Esophagus squamous epithelium (tissue), 5 donors: ENCODE measurements at places on chromosomes 11 and 22.

- no peak for DNase-seq
Observed at GRCh38 chr22:40107851-40108378, 69.8 kb upstream of the TNRC6B start.

- DNase-seq, result no peak
Observed at GRCh38 chr11:127130321-127130720, 129.8 kb upstream of the KIRREL3 start.

DNA sequence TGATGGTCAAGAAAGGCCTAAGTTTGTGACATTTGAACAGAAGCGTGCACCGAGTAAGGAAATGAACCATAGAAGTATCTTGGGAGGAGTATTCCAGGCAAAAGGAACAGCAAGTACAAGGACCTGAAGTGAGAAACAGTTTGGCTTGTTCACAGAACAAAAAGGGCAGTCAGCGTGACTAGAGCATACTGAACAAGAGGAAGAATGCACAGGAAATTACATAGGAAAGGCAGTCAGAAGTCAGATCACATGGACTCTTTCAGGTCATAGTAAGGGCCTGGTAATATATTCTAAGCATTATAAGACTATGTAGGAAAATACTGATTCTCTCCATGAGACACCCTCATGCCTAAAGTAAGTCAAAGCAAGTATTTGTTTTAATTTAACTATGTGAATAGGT lies 52.3 kb upstream of the GAB2 start:
- no peak for DNase-seq

GRCh38 chr11:95505927-95506426 lies 275.0 kb upstream of the SESN3 start:
- no peak for DNase-seq

DNA sequence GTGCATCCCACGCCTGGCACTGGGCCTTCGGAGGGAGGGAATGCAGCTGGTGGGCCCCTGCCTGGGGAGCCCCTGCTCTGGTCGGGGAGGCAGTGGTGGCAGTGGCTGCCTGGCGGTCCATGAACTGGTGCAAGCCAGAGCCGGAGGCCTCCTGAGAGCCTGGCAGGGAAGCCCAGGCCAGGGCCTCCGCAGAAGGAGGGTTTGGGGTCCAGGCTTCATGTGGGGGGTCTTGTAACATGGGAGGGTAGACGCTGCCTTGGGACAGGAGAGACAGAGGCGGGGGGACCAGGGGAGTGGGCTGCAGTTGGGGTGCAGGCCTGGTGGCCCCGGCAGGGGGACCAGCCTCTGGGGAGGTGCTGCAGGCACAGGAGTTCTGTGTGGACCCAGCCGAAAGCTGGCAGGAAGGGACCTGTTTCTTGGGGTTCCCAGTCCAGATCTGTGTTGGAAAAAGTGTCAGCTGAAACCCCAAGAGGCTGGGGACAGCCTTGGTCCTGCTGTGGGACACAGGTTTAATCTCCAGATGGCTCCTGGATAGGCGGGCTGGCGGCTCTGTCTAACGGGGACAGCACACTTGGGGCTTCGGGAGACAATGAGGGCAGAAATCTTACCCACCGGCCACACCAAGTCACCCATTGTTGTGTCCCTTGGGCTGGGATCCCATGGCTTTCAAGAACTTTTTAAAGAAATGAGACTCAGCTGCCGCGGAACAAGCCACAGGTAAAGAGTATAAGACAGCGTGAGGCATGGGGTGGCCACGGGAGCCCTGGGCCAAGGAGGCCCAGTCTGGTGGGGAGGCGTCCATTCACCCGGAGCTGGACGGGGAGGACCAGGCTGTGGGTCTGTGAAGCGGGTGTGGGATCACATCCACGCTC lies 73.5 kb downstream of the KCNQ1 start:
- DNase-seq, result no peak

DNA sequence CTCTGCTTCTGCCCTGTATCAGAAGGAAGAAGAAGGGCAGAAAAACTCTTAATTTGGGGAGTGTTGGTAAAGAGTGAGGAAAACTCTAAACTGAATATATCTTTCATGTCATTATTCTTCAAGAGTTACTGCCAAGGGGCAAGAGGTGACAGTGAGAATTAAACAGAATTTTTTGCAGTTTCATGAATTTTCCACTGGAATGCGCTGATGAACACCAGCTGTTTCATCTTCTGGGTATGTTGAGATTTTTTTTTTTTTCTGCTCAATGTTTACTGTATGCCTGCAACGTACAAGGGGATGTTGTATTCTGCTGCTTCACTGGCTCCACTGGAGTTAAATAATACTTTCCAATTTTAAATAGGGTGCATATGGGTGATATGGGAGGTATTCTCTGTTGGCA lies 117.8 kb downstream of the FAM76B start:
- no peak for DNase-seq

DNA sequence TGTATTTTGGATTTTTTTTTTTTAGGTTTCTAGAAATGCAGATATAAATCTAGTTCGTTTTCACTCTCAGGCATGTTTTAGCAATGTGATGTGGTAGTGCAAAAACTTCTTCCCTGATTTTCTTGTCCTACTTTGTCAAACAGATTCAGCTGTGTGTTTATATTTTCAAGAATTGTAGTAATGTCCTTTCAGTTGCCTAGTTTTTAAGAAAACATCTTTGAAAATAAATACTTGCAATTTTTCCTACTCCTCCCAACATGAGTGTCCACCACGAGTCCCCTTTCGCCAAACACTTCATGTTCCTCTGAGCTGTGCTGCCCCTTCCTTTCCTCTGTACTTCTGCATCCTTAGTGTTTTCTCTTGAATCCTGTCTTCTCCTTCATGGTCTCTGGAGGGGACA lies 686.9 kb downstream of the NTM start:
- no peak for DNase-seq

DNA sequence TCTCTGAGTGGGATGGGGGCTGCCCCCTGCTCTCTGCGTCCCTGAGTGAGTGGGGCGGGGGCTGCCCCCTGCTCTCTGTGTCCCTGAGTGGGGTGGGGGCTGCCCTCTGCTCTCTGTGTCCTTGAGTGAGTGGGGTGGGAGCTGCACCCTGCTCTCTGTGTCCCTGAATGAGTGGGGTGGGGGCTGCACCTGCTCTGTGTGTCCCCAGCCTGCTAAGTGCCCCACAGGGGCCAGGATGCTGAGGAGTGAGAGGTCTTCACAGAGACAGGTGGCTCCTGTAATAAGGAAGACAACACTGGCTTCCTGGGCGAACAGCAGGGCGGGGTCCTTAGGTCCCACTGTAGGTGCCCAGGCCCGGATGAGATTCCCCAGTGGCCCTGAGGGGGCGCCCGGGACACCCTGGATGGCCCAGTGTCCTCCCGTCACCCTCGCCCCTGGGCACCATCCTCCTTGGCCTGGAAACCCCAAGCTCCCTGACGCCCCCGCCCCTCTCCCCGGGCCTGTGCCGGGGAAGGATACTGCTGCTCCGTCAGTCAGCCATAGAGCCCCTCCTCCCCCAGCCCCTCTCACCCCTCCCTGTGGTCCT lies 3.8 kb upstream of the CCDC188 start:
- DNase-seq, result no peak

DNA sequence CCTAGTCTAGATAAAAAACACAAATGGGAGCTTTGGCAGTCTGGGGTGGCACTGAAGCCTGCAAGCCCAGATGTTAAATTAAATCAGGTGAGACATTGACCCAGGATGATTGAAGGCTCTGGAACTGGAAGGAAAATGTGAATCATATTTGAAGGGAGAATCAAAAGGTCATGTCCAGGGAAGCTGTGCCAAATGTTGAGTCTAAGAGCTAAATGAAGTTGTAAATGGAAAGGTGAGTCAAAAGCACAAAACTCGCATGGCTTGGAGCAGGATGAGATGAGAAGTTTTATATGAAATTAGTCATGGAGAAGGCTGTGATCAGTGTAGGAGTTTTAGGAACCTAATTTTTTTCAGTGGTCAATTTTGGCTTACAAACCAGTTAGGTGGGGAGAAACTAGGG lies 301.1 kb downstream of the BLID start:
- DNase-seq, result no peak

- DNase-seq, result no peak
Observed at GRCh38 chr11:8067929-8068575, 13.0 kb upstream of the TUB start.

- DNase-seq, result no peak
Observed at GRCh38 chr11:90805172-90805571, 582.3 kb upstream of the CHORDC1 start.

DNA sequence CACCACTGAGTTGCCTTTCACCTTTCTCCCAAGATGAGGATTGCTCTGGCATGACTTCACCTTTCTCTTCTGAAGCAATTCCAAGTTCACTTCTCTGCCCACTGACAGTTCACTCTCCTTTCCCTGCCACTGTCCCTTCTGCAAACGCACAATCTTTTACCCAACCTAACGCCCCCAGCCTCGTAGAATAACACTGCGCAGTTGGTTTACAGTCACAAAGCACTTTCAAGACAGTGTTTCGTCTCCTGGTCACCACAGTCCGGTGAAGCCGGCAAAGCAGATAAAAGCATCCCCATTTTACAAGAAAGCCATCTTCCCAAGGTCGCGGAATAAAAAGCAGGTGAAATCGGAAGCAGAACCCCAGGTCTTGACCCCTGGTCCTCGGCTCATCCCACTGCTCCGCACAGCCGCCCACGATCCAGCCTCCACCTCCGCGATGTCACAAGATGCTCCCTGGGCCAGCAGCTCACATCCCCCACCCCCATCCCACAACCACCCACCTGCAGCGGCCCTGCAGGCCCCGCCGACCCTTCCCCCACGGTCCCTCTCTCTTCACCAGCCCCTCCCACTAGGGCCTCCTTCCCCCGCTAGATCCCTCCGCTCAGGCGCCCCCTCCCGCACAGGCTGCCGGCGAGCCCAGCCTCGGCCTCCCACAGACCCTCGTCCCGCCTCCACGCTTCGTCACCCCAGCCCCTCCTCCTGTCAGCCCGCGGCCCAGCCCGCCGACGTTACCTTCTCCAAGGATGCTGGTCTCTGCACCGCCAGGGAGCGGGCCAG lies 585 bp downstream of the PI4KA start:
- peak; percentile 46 for DNase-seq

DNA sequence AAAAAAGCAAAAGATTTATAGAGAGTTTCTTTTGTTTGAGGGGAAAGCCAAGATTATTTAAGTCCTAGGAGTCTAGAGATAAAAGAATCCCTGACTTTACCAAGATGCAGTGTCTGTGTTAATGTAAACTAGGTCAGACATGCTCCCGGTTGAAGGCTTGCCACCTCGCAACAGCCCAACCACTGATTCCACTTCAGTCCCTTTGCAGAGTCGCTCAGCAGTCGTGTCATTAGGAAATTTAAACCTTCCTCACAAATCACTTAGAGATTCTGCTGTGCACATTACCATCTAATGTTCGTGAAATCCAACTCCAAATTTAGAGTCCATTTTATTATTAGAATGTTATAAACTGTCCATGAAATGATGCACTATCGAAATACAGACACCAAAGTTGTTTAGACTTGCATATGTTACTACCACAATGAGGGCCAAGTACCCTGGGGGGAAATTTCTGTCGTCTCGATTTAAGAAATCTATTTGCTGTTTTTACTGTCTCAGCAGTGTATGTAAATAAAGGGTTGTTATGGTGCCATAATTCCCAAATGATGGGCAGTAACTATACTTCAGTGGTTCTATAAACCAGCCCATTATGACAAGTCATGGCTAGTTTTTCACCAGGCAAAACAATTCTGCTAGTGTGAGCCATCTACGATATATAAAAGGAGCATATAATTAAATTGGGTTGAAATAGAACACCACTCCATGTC lies 101.4 kb upstream of the MTNR1B start:
- no peak for DNase-seq

DNA sequence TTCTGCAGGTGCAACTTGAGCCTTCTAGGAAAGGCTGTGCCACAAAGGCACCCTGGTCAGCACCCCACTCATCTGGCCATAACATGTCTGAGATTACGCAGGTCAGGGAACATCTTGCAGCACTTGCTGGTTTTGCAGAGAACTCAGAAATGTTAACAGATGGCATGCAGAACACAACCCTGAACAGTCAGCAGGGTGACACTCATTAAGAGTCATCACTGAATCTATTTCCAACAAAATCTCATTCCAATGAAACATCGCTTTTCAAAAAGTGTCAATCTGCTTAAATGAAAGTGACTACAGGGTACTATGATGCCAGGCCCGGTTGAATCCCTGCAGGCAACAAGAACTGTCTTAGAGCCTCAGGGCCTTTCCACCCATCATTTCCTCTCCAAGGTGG lies 369.8 kb upstream of the CCDC90B start:
- DNase-seq, result no peak

GRCh38 chr22:50174382-50175190 lies 4.1 kb downstream of the PANX2 start:
- no peak for DNase-seq

DNA sequence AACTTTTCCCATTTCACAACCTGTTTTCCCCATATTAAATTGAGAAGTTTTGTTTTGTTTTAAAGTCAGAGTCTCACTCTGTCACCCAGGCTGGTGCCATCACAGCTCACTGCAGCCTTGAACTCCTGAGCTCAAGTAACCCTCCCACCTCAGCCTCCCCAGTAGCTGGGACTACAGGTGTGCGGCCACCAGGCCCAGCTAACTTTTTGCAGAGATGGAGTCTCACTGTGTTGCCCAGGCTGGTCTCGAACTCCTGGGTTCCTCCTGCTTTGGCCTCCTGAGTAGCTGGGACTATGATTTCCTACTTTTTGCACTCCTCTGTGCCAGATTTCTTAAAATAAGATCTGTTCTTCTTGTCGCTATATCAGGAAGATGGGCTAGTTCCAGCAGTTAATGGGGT lies 44.9 kb downstream of the GNB1L start:
- no peak for DNase-seq

- DNase-seq, result no peak
Observed at GRCh38 chr11:84685976-84686375, 941.2 kb downstream of the DLG2 start.

DNA sequence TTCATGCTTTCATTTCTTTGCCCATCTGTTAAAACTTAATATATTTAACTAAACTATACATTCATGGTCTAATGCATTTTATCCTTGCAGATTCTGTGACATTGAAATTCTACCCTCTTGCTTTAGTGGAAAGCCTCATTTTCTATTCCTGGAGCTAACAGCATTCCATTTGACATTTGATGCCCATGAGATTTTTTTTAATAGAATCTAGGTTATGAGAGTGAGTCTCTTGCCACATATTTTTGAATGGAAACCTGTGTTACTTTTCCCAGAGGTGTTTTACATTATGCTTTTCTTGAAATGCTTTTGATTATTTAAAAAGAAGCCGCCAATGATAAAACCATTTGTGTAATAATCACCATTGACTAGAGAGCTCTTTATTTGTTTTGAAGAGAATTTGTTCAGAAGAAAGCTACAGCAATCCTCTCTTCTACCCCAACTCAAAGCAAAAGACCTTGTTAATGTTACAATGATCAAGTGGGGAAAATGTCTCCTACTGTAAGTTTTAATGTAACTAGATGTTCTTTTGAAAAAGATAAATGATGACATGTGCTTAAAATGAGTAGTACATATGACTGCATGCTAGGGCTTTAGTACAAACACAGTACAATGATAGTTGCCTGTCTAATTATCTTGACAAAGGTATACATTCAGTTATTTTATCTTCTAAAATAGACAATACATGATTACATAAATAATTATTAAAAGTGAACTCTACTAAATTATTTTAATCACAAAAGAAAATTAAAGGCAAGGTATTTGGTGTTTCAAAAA lies 67.3 kb downstream of the GAS2 start:
- DNase-seq, result no peak

- DNase-seq, result no peak
Observed at GRCh38 chr11:95507794-95508193, 276.8 kb upstream of the SESN3 start.
